ENCODE measurements at places on chromosomes 6 and 20.

- DNase-seq: no peak
Observed at GRCh38 chr6:139457476-139457875, 83.0 kb upstream of the CITED2 start.

GRCh38 chr20:34705397-34706301 lies 1.5 kb downstream of the TP53INP2 start:
- no peak for DNase-seq

DNA sequence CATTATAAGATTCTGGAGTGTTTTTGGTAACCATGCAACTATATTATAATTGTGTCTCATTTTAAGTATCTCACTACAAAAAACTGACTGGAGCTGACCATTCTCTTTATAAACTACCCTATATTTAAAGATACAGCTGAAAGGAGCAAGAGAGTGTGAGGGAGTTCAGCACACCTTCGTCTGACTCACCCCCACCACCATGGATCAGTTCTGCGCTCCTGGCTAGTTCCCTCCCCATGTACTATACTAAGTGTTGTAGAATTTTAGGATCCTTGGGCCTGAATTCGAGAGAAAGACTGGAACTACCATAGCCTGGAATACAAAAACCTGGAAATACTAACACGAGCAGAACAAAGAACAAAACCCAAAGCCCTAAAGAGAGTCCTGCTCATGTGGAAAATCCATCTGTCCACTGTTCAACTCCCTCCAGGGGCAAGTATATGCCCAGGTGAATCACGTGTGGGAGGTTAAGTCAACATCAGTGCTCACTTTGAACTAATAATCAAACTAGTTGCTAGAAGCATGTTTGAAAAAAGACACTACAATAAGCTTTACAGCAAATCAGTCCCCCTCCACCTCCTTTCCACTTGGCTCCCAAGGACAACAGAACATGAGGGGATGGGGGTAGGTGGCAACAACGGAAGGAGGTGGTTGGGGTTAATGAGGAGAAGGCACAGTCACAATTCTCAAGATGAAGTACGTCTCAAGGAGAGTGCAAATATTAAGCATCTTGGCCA lies 46.8 kb downstream of the ELOVL5 start:
- no peak for DNase-seq

DNA sequence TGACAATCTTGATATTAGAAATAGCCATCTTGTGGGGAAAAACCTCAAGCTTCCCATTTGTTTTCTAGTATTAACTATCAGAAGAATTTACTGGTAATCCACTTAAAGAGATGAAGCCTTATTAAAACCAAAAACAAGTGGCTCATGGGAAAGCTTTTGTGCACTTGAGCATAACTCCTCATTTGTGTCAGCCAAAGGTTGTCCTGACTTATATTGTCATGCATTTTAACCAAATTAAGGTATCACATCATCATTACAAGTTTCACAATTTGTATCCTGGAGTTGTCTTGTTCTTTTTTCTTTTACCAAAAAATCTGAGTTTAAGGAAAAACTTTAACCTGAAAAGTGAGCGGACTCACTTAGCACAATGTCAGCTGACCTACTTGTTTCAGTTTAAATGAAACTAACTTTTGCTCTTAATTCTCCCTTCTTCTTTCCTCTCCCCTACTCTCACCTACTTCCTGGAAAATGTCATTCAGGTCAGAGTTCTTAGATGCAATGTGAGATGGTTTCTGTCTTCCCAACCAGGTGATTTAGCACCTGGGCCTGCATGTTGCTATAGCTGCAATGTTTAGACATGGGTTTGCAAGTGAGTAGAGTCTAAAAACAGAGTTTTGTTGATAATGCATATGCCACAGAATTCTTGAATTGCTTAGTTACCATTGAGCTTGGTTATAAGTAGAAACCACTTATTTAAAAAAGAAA lies 82.8 kb downstream of the TNFAIP3 start:
- DNase-seq: no peak

- DNase-seq: no peak
Observed at GRCh38 chr20:45408646-45409213, 641 bp downstream of the DBNDD2 start.

- DNase-seq: no peak
Observed at GRCh38 chr6:136548582-136549299, 1.5 kb downstream of the MAP7 start.

GRCh38 chr6:43455531-43456428 lies at the start of gene DLK2:
DLK2 (minus strand) TSS chr6:43455548; CDS start chr6:43454825, 723 bp downstream.
- peak; percentile 51 for DNase-seq

DNA sequence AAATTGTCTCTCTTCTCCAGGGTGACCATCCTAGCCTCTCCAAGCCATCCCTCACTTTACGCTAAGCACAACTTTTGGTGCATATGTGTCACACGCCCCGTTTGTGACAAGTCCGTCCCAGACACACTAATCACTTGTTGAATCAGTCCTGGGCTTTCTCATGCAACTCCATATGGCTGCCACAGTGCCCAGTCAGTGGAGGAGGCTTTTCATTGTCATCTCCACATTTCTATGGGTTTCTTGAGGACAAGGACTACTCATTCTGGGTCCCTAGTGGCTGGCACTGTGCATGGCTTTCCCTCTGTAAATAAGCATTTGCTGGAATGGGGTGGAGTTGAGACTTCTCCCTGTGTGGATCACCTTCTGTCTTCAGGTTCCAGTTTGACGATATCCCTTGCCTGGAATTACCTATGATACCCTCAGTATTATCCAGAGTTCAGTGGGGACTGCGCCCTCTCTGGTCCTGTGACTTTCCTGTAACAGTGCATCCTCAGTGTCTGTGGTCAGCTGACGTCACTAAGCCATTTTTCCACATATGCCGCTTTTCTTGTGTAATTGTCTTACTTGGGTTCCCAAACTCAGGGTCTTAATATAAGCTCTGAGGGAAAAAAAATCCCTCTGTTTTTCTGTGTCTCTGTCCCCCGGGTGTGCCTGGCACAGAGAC lies 59.8 kb upstream of the MYL9 start:
- no peak for DNase-seq

GRCh38 chr6:75922226-75922625 lies 150.2 kb downstream of the IMPG1 start:
- no peak for DNase-seq

DNA sequence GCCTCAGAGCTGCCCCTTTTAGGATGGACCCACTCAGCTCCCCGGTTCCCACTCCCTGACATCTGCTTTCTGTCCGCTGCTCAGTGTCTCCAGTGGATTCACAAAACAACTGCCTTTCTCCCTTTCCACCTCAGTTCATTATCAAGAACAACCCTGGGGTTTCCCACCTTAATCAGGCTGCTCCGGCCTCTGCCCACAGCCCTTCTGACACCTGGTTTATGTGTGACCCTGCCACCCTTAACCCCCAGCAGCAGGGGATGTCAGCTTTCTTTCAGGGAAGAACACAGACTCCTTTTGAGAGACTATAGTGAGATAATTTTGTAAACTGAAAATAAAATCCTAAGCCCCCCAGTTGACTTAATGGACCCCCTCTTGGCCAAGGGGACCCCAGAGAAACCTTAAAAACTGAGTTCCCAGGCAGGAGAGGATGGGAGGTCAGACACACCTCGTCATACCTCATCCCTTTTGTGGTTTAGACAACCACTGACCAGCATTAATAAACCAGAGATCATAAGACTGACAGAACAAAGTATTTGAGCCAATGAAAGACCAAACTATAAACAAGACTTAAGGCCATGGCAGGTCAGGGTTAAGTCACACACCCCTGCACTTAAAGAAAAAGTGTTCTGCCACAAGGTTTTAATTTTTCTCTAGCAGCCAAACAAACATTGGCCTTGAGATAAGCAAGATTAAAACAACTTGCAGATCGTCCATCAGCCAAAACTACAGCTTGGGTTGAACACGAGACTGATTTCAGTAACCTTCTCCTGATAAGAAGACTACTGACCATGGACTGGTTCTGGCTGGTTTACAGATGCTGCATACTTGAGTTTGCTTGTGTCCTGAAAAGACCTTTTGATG lies 42.4 kb upstream of the DDR1 start:
- DNase-seq: no peak

GRCh38 chr6:21201637-21202350 lies 391.8 kb upstream of the SOX4 start:
- DNase-seq: no peak

DNA sequence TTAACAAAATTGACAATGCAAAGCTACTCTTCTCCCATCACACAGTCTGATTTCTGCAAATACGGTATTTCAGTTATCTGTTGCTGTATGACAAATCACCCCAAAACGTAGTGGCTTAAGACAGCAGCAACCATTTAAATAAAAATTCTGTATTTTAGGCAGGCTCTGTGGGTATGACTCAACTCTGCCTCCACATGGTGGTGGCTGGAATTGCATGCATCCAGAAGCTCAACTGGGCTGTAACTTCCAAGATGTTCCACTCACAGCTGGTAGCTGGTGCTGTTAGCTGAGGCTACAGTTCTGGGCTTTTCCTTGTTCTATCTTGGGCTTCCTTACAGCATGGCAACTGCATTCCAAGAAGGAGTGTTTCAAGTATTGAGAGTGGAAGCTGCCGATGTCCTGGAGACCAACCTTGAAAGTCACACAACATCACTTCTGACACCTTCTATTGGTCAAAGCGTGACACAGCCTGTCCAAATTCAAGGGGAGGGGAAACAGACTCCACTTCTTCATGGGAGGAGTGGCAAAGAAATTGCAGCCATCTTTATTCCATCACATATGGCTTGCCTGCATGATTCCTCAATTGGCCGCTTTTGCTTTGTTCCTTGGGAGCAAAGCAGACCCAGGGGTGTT lies 39.7 kb upstream of the TULP1 start:
- peak; percentile 20 for DNase-seq
